ENCODE measurements at places on chromosomes 16 and 17.

DNA sequence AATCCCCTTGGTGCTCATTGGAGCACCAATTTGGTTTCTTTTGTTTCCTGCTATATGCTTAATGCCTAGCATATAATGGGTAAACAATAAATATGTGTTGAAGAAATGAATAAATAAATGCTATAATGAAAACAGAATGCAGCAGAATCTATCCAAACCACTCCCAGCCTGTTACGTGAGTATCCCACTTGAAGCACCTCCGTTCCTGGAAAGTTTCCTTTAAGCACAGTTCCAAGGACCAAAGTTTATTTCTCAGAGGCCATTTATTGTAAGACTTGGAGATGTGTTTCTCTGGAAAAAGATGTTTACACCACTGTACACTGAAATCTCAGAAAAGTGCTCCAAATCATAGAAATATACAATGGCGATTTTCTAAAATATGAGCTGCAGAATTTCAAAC lies 187.0 kb downstream of the SOX9 start:
- no peak for DNase-seq

DNA sequence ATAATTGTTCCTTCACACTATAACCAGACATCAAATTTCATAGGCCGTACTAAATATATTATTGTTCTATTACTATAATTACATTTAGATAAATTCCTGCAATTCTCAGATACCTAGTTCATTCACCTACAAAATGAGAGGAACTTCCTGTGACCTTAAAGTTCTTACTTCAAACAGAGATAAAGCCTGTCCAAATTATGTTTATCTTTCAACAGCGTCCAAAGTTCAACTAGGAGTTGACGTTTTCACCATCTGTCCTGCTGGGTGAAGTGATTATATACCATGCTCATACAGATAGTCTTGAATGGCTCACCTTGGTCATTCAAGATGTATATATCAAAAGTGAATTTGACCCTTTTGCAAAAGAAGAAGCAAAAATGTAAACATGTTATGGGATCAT lies 440.6 kb downstream of the CDH8 start:
- no peak for DNase-seq

DNA sequence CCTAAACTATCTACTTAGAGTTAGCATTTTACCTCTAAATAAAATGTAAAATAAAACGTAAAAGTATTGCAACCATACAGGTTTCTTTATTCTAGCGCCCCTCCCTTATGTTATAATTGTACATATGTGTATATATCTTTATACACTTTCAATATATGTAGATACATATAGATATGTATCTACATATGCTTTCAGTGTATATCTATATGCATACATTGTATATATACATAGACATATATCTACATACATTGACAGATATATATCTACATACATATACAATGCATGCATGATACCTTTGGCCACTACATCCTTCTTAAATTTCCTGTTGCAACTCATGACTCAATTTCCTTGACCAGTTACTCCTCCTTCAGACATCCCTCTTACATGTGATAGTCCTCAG lies 16.7 kb downstream of the BPTF start:
- no peak for DNase-seq

GRCh38 chr17:34519282-34519681 lies 60.1 kb upstream of the TMEM132E start:
- no peak for DNase-seq

- no peak for DNase-seq
Observed at GRCh38 chr16:53804467-53804866, 100.5 kb downstream of the FTO start.

DNA sequence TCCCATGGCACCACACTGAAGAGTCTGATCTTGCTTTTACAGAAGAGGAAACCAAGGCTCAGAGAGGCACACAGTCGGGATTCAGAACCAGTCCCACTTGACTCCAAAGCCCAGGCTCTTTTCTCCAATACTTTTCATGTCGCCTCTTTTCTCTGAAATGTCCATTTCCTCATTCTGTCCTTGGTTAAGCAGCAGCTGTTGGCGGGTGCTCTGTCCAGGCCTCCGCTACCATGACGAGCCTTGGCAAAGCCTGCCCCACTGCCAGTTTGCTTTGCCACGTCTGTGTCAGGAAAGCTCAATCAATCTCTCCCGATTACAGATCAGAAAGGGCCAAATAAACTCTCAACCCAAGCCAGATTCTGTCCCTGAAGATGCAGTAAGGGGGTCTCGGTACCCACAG lies 9.1 kb upstream of the CEP295NL start:
- DNase-seq = no peak

Measured in left colon (tissue), 2 donors.